C1 segment of cervical spinal cord (tissue), 14 donors: ENCODE measurements at places on chromosomes 16 and 17.

DNA sequence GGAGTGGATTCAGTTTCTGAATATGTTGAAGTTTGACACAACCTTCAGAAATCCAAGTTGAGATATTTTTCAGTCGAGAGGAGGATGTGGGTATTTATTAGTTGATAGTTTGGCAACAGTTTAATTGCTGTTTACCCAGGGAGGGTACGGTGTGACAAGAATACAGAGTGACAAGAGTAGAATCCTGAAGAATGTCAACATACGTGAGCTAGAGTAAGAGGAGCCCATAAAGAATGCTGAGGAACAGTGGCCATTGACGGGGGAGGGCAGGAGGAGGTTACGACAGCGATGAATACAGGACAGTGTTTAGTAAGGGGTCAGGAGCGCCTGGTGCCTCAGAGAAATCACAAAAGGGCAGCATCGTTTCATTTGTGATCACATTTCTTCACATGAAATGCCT, 76.5 kb downstream of the AATF start:
- DNase-seq = no peak

DNA sequence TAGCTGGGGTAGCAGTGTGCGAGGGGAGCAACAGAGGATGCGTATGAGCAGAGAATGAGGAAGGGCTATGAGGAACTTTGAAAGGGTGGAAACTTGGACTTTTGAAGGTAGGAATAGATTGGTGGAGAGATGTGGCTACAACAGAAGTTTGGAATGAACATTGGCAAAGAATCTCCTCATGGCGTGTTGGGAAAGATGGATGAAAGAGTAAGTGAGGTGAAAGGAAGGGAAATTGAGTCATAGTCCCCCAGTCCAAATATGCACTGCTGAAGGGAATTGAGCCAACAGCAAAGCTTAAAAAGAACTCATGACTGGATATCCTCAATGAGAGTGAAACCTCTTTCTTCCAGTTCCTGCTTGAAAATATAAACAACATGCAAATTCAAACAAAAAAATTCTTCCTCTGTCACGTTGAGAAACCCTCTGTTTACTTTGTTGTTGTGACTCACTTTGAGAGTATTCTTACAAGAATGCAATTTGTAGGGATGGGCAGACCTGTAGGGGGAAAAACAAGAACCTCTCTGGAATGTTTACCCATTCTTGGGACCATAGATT, 313.2 kb upstream of the KCNJ16 start:
- DNase-seq = no peak

- DNase-seq = no peak
Measured at GRCh38 chr17:28029044-28029443, 13.4 kb upstream of the NLK start.

- DNase-seq = no peak
Measured at GRCh38 chr17:64741038-64741641, 79.0 kb upstream of the SMURF2 start.

DNA sequence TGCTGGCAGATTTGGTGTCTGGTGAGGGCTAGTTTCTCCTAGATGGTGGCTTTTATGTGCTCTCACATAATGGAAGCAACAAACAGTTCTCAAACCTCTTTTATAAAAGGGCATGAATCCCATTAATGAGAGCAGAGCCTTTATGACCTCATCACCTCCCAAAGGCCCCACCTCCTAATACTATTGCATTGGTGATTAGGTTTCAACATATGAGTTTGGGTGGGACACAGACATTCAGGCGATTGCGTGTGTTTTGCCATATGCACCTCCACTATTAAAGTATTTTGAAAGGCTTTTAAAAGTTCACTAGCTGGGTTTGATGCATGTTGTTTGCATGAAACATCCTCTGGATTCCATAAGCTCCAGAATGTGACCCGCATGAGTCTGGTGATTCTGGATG, 24.4 kb upstream of the DNAJA2 start:
- DNase-seq = no peak
